ENCODE measurements at places on chromosomes 1 and 21. TPM values are rescaled to one million over a fixed set of nuclear protein-coding genes. Genes with fewer than 3 reads are reported as not detected.
A peak's percentile ranks its signal among the peaks of the same experiment; 100 is the strongest.

Gene PLA2G2F
- not detected for total RNA-seq

DNA sequence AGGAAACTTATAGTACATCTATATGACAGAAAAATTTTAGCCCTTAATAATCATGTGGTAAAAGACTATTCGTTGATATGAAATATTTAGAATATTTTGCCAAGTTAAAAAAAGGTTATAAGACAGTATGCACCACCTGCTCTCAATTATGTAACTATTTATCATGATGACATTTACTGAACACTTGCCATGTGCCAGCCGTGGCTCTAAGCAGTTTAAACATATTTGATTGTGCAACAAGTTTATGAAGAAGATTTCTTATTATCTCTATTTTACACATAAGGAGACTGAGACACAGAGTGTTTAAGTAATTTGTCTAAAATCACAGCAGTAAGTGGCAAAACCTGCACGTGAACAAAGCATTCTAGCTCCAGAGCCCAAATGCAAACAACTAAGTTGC, 199.3 kb upstream of the JUN start:
- H3K36me3 ChIP-seq: no peaks in the 10 kb centered on the region
- no peak overlapping the region for H3K4me3 ChIP-seq
- DNase-seq: no peak
- no peak overlapping the region for H3K27ac ChIP-seq
- no peaks in the 10 kb centered on the region for H3K27me3 ChIP-seq

DNA sequence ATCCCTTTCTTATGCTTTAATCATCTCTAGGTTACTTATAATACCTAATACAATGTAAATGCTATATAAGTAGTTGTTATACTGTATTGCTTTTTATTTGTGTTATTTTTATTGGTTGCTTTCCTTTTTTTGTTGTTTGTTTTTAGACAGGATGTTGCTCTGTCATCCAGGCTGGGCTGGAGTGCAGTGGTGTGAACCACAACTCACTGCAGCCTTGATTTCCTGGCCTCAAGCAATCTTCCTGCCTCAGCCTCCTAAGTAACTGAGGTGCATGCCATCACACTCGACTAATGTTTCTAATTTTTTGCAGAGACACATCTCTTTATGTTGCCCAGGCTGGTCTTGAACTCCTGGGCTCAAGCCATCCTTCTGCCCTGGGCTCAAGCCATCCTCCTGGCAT, 26.9 kb downstream of the KRTAP19-8 start:
- H3K4me1 ChIP-seq: peaks cover 26% of the 10 kb centered on the region
- H3K4me3 ChIP-seq: no peak overlapping the region
- no peak for DNase-seq
- H3K27me3 ChIP-seq: no peaks in the 10 kb centered on the region
- H3K27ac ChIP-seq: peak overlapping the region; percentile 53

GRCh38 chr1:56137521-56138505, 441.6 kb downstream of the PLPP3 start:
- no peak overlapping the region for H3K4me3 ChIP-seq
- DNase-seq: no peak
- no peaks in the 10 kb centered on the region for H3K27me3 ChIP-seq
- no peaks in the 10 kb centered on the region for H3K4me1 ChIP-seq

Gene UFC1
- 96.6 TPM for total RNA-seq
